ENCODE measurements at places on chromosomes 1 and 21.
A peak's percentile ranks its signal among the peaks of the same experiment; 100 is the strongest.

GRCh38 chr1:240635466-240636256, 23.7 kb upstream of the GREM2 start:
- DNase-seq, result no peak

- DNase-seq, result no peak
Observed at GRCh38 chr1:42158189-42158588, 5.0 kb downstream of the GUCA2B start.

GRCh38 chr1:119143706-119144105, 3.3 kb upstream of the WARS2 start:
- no peak for DNase-seq

DNA sequence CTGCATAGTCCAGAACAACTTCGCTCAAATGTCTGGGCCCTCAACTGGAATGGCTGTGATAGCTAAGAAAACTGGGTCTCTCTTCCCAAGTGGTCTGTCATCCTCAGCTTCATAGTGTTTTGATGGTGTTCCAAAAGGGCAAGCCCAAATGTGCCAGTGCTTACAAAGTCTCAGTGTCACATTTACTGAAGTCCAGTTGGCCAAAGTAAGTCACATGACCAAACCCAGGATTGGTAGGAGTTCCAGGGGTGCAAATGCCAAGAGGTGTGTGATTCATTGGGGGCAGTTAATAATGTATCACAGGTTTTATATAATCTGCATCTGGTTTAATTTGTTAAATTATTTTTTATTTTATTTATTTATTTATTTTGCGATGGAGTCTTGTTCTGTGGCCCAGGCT, 24.9 kb downstream of the SMG7 start:
- DNase-seq, result no peak

DNA sequence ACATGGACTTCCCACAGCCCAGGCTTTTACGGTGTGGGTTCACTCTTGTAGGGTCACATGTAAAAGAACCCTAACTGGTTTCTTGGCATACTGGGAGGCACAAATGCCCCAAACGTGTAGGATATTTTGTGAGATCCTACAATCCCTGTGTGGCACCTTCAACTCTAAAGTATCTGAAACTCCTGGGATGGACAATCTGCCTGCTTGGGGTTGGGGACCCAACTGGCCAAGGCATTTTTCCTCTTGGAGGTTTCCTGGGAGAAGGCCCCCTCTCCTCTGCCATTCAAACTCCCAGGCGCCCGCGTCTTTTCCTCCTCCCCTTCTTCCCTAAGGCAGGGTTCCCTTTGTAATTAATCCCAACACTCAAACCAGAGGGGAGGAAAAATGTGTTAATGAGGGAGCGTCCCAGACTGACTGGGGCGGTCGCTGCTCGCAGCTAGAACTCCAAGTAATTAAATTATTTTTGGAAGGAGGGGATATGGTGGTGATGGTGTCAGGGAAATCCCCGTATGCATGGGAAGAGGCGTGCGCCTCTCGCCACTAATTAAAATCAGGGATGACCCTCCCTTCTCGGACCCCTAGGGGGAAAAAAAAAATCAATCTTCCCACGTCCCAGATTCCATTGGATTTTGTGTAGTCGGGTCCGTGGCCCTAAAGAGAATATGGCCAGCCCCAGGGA, 681 bp upstream of the VANGL2 start:
- DNase-seq, result no peak

DNA sequence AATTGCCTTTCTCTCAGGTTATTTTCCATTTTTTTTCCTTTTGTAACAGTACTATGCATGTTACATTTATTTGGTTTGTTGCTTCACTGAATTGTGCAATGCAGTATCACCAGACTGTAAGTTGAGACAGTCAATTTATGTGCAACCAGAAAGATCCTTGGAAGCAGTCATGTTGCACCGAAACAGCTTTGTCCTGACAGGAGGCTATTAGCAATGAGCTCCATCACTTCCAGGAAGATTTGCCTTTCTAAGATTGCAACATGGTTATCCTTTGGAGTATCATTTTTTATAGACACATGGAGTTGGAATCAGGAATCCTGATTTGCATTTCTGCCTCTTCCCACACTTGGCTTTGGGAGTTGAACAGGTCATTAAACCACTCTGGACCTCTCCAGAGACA, 84.5 kb upstream of the ST6GALNAC5 start:
- no peak for DNase-seq

DNA sequence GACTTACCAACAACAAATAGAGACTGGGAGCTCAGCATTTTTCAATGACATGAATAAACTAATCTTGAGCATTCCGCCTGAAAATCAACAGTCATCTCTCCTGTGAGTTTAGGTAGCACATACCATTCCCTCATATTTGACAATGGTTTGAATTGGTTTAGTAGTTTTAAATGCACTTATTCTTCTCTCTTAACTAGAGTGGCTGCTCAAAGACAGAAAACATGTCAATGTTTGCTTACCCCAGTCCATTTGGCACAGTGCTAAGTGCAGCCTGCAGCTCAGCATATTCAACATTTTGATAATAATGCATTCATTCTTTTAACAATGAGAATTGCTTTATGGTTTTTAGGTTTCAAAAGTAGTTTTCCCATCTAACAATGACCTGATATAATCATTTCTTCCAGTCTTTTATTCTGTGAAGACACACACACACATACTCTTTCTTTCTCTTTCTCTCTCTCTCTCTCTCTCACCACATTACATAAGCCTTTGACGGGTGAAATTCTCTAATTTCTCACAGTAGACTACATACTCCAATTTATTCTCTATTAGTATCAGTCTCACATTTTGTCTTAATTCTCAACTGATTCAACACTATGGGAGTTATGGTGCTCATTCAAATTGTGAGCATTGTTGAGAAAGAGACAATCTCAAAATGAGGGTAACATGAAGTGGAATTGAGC, 432.3 kb downstream of the LRRIQ3 start:
- no peak for DNase-seq

DNA sequence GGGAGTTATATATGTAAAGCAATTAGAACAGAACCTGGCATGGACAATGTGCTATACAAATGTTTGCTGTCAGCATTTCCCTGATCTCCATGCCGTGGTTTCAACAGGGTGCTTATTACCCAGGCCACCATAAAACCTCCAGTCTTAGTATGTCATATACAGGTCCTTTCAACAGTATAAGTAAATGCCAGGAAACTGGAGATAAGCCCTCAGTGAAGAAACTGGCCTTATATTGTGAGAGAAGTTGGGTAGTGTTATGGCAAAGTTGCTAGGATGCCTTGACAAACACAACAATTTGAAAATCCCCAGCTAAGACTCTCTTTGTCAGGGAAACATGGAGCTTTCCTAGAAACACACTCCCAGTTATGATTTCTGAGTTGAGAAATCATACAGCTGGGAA, 850.2 kb upstream of the ADAMTS5 start:
- no peak for DNase-seq

DNA sequence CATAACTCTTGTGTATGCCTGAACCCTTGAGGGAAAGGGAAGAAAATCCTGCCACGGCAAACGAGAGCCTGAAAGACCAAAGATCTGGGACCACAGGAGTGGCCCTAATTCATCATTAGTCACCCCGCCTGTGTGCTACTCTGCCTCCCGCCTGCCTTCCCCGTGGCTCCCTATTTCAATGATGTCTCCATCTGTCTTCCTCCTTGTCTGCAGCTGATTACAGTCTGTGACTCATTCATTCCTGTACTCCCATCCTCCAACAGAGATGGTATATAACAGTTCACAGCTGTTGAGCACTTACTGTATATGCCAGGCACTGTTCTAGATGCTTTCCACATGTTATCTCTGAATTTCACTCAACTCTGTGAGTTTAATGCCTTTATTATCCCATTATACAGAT, 96.6 kb downstream of the SEC16B start:
- no peak for DNase-seq

DNA sequence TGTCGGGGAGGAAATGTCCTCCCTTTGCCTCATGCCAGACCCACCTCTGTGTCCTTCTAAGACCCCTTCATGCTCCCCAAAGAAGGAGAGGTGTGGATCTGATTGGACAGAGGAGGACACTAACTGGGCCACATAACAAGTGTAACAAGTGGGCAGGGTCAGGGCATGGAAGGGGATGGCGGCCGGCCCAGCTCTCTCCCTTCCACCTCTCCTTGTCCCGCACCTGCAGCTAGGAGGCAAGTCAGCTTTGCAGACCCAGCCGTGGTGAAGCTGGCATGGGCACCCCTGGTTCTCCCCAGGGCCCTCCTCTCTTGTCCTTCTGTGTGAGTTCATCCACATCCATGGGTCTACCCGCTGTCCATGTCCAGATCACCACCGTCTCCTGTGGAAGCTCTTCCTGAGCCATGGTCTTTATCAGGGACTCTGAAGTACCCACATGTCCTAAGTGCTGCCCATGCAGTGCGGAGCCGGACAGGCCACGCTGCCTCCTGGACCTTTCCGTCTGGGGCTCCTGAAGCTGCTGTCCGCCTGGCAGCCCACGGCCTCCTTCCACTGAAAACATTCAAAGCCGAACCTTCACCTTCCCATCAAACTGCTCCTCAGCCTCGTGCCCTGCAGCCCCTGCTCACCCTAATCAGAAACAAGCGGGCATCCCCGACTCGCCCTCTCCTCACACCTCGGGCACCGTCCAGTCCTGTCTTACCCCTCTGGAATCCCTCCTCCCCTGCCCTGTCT, 460.5 kb downstream of the PTPRU start:
- no peak for DNase-seq

DNA sequence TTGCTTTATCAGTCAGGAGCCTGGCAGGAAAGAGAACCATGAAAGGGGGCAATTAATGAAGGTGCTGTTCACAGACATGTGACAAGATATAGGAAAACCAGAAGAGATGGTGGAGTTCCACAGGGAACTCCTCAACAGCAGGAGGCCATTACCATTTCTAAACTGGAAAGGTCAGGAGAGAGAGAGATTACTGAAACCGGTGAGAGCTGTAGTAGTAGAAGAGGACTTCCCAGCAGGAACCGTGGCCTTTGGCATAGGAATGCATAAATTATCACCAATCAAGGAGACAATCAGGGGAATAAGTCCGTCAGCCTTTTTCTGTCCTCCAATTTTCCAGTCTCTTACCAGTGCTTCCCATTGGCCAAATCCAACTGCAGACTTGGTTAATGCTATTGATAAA, 23.0 kb upstream of the ABCD3 start:
- no peak for DNase-seq

DNA sequence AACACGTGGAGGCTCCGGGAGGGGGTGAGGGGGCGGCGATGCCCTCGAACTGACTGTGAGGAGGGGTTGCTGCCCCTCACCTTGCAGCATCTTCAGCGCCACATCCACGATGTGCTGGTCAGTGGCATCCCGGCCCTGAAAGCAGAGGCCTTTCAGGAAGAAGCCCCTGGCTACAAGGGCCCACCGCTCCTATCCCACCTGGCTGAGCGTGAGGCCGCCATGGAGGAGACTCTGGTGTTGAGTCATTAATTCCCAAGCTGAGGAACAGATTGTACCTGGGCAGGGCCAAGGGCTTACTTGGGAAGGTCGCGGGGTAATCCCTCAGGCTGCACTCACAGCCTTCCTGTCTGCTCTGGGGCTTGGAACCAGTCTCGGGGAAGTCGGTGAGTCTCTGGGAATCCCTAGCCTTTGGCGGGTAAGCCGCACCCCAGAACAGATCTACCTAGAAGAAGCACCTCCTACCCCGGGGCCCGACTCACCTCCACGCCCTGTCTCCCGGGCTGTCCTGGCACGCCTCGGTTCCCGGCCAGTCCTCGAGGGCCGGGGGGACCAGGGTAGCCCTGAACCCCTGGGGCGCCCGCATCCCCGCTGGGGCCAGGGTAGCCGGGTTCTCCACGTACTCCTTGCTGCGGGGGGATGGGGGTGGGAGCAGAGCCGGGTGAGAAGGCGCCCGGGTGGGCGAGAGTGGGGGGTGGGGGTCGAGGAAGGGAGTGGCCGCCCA, 13.9 kb downstream of the COL9A2 start:
- DNase-seq, result no peak

- DNase-seq, result no peak
Observed at GRCh38 chr1:172485626-172486025, 41.8 kb upstream of the PIGC start.

DNA sequence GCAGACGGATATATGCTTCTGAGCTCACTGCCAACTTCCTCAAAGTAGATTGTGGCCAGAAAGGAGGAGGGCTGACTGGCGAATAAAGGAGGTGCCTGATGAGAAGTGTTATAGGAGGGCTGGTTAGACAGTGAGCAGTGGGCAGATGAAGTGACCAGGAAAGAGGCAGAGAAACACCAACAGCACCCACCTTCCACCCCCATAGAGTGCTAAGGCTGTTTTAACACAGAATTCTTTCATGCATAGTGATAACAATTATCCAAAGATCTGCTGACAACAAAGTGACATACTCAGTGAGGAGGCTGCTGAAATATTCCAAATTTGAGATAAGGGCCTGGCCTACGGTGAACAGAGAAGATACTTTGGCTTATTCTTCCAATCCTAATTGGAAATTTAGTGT, 21.2 kb upstream of the MTR start:
- no peak for DNase-seq

- DNase-seq, result no peak
Observed at GRCh38 chr1:184975208-184975870, 1.0 kb upstream of the NIBAN1 start.

DNA sequence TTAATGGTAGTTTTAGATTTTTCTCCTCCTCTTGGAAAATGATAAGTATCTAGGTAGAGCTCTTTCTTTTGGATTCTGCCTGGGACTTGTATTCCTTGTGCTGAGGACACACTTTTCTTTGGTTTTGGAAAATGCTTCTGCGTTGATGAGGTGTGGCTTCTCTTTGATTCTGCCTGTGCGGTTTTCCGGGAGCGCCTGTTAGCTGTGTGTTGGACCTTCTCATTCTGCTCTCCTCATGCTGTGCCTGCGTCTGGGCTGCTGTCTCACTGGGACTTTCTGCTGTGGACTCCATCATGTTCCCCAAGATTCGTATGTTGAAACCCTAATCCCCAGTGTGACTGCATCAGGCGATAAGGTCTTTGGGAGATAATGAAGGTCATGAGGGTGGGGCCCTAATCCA, 21.0 kb downstream of the C1orf174 start:
- DNase-seq, result no peak

- no peak for DNase-seq
Observed at GRCh38 chr1:78047106-78047505, 1.3 kb downstream of the GIPC2 start.

GRCh38 chr1:213669964-213670691, 317.6 kb upstream of the PROX1 start:
- no peak for DNase-seq

GRCh38 chr1:217431395-217431794, 199.5 kb downstream of the GPATCH2 start:
- no peak for DNase-seq

GRCh38 chr1:119794876-119795240, 16.4 kb downstream of the REG4 start:
- no peak for DNase-seq

- no peak for DNase-seq
Observed at GRCh38 chr1:231419738-231420298, 2.3 kb downstream of the EGLN1 start.

- no peak for DNase-seq
Observed at GRCh38 chr21:42880352-42880751, 1.0 kb upstream of the WDR4 start.

DNA sequence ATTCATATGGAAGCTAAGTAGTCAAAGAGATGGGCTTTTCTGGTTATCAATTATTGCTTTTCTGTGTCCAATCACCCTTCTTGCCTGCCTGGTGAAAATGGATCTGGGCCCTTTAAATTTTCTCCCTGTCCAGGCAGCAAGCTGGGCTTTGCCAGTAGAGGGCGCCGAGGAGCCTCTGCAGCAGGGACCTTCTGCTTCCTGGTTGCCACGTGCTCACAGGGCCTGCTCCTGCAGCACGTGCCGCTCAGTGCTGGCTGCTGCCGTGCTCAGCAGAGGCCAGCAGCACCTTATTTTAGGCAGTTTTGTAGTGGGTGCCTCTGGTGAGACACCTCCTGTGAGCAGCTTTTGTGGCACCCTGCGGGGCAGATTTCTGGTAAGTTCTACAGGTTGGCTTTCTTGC, 4.0 kb downstream of the ACTL8 start:
- peak; percentile 24 for DNase-seq

All from activated naive CD8-positive, alpha-beta T cell treated with anti-CD3 and anti-CD28 coated beads for 36 hours (primary cell).